ENCODE measurements at places on chromosomes 5 and 9. TPM values are rescaled to one million over a fixed set of nuclear protein-coding genes. Genes with fewer than 3 reads are reported as not detected.

DNA sequence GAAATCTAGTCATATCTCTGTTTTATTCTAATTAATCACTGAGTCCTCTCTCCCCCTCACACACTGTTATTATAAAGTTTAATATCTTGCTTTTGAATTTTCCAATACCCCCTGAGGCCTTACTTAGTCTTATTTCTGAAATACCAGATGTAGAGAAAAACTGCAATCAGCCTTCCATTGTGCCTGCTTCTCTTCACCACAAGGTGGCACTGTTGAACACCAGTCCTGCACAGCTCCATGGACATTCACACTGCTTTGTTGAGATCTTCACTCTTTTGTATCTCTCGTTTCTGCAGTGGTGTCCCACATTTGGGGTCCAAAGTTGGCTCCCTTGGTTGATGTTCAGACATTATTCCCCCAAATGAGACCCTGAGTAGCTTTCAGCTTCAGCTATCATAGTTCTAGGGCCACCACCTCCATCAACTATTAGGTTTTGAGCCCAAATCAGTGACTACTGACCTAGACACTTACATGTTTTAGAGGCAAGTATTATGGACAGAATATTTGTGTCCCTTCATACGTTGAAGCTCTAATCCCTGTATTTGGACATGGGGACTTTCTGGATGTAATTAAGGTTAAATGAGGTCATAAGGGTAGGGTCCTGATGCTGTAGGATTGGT is 24.3 kb downstream of the BOD1 start:
- H3K36me3 ChIP-seq, result no peaks in the 10 kb centered on the region
- H3K27ac ChIP-seq, result no peak overlapping the region
- H3K4me1 ChIP-seq, result no peaks in the 10 kb centered on the region
- H3K27me3 ChIP-seq, result no peaks in the 10 kb centered on the region
- no peak overlapping the region for H3K4me3 ChIP-seq
- DNase-seq, result no peak

DNA sequence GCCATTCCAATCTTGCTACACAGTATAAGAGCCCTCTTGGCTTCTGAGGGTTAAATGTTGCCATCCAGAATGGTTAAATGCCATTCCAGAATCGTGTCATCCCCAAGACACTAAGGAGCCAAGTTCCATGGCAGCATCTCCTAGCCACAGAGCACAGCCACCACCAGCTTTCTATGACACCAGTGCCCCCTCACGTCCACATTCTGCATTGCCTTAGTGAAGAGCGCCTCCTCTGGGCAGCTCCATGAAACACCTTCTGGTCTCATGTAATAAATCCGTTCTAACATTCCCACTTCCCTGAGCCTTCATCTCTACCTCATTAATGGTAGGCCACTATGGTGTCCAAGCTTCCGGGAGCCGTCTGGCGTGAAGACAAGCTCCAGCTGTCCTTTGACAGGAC is 12.4 kb downstream of the CBY3 start:
- H3K27ac ChIP-seq, result no peak overlapping the region
- DNase-seq, result no peak
- no peaks in the 10 kb centered on the region for H3K4me1 ChIP-seq

DNA sequence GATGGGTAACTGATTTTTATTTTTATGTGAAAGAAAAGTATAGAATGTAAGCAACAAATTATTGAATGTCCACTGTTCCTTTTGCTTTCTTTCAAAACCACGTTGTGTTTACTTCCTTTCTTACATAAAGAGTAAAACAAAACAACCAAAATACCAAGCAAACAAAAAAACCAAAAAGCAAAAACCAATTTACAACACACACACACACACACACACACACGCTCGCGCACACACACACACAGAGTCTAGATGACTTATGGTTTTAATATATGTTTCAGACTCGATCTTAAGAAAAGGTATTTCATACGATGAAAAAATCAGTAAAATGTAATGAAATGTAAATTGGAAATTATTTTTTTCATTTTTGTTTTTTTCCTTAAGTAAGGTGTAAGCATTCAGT is 80.3 kb downstream of the ADGRV1 start:
- no peak overlapping the region for H3K27ac ChIP-seq
- no peaks in the 10 kb centered on the region for H3K36me3 ChIP-seq
- DNase-seq, result no peak
- no peak overlapping the region for H3K4me3 ChIP-seq

The SMIM33 gene
- not detected for total RNA-seq

DNA sequence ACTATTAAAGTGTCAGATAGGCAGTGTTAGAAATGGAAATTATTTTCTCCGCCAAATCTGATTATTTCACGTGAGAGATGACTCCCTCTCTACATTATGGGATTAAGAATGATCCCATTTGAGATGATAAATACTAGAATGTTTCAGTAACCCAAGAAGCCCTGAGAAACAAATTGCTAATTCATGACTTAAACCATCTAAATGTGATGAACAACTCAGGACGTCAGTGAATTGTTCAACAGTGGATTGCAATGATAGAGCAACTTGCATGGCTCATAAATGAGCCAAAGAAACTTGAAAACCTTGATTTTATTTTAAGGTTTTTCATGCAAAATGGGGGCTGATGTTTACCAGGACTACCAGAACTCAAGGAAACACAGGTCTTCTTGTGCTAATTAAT is 350.5 kb upstream of the WWC1 start:
- no peaks in the 10 kb centered on the region for H3K36me3 ChIP-seq
- peaks cover 1% of the 10 kb centered on the region for H3K27me3 ChIP-seq
- no peaks in the 10 kb centered on the region for H3K4me1 ChIP-seq
- no peak overlapping the region for H3K4me3 ChIP-seq
